Stimulated activated CD4-positive, alpha-beta T cell treated with anti-CD3 and anti-CD28 coated beads, Interleukin-15, amount 100 ng/mL, for 48 hours (primary cell): ENCODE measurements at places on chromosomes 1 and 21.

DNA sequence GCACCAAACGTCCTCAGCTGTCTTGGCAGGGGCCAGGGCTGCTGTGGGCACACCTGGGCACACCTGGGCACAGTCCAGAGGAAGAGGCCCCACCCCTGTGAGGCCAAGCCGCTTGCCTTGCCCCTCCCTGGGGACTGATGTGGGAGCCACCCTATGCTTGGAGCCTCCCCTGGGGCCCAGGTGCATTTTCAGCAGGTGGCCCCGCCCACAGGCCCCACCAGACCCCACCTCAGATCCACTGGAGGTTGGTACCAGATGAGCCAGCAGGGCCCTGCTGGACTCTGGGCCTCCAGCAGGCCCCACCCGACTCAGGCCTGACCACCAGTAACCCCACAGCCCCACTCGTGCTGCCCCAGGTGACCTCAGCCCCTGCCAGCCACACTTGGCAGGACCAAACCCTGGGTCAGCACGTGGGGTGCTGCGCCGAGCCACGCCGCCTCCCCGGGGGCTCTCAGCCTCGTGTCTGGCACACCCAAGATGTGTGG is 8.8 kb downstream of the SLC19A1 start:
- DNase-seq: no peak

- DNase-seq: no peak
Measured at GRCh38 chr1:15146971-15147376, 6.6 kb upstream of the TMEM51 start.

GRCh38 chr1:202245391-202245790 is 51.8 kb downstream of the LGR6 start:
- no peak for DNase-seq

GRCh38 chr1:223727541-223727940 is 15.2 kb downstream of the CAPN2 start:
- DNase-seq: no peak

DNA sequence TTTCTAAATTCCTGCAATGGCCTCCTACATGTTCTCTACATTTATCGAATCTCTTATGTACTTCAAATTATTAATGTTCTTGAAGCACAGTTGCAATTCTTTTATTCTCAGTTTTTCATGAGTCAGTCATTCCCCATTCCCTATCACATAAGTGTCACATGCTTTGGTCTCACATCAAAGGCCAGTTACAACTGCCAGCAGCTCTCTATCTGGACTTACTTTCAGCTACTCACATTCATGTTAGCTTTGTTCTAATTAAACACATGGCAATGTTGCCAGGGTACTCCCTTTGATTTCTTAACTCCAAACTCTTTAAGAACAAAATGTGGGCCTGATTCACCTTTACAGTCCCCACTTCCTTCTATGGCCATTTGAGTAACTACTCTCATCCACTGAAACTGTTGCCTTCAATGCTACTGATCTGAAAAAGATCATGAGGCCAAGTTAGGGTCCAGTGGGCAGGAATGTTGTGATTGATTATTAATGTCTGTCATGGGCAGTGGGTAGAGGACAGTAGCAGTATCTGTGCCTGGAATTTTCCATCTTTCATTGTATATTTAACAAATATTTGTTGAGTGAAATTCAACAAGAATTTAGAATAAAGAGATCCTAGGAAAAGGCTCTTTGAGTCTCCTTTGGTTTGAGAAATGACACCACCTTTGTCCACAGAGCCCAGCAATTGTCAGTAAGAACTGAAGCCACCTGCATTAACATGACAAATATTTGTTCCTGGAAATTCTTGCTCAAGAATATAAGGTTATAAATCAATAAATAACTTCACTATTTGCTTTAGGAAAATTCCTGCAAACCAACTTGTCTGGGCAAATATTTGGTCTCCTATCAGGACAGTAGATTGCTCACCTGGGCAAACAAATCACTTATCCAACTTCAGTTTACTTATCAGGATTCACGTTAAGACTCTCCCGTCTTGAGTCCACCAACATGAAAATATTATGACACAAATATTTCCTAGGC is 153.6 kb upstream of the SAMSN1 start:
- DNase-seq: no peak

DNA sequence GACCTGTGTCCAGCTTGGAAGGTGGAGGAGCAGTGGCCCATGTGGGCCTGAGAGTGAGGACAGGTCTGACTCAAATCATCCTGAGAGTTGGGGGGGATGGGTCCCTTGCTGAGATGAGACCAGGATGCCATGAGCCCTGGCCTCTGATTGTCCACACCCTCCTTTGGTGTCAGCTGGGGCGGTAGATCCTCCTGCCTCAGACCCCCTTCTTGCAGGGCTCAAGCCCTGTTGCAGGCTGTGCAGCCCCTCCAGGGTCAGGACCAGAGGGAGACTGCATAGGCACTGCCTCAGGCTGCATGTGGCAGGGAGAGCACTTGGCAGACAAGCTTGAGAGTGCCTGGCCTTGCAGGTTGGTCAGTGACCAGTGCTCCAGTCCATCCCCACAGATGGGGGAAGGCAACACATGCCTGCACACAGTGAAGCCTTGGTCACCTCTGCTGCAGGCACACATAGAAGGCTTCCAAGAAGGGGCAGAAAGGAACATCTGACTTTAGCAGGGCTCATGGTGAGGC is 82.2 kb upstream of the ACTRT2 start:
- DNase-seq: no peak

- no peak for DNase-seq
Measured at GRCh38 chr1:41578712-41579335, 94.3 kb upstream of the EDN2 start.

- no peak for DNase-seq
Measured at GRCh38 chr21:36701756-36702621, 3.1 kb downstream of the SIM2 start.

DNA sequence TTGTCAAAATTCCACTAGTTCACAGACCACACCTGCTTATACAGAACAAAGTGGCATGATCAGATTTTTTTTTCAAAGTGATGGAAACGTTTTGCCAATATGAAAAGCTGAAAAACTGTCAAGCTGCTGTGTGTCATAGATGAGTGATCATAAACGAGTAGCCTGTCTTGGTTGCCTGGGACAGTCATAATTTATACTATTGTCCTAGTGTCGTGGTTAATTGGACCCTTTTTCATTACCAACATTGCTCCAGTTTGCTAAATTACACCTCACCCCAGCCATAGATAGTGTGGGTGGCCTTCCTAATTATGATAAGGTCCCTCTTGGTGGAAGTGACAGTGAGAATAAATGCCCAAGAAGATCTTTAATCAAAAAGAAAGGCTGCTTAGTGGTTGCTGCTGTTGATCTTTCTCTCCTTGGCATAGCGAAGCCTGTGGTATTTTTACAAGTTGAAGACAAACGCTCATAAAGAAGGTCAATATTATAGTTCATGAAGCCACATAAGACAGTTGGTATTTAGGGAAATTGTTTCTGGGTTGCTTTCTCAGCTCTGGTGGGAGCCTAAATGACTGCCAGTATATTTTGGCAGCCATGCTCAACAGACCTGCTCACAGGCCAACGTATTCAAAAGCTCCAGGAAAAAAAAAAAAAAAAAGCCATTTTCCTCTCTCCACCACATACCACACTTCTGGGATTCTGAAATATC is 478.1 kb downstream of the PLA2G4A start:
- DNase-seq: no peak

GRCh38 chr21:22609802-22610201 is 1611.6 kb downstream of the NCAM2 start:
- DNase-seq: no peak

GRCh38 chr1:165612062-165612461 is 19.0 kb upstream of the MGST3 start:
- DNase-seq: no peak

- DNase-seq: no peak
Measured at GRCh38 chr1:42005530-42005929, 86.8 kb upstream of the HIVEP3 start.

GRCh38 chr21:25409978-25410377 is 197.3 kb downstream of the MRPL39 start:
- no peak for DNase-seq

GRCh38 chr1:60558236-60558635 is 484.7 kb upstream of the C1orf87 start:
- no peak for DNase-seq

GRCh38 chr1:219333626-219334025 is 159.9 kb downstream of the LYPLAL1 start:
- DNase-seq: no peak

DNA sequence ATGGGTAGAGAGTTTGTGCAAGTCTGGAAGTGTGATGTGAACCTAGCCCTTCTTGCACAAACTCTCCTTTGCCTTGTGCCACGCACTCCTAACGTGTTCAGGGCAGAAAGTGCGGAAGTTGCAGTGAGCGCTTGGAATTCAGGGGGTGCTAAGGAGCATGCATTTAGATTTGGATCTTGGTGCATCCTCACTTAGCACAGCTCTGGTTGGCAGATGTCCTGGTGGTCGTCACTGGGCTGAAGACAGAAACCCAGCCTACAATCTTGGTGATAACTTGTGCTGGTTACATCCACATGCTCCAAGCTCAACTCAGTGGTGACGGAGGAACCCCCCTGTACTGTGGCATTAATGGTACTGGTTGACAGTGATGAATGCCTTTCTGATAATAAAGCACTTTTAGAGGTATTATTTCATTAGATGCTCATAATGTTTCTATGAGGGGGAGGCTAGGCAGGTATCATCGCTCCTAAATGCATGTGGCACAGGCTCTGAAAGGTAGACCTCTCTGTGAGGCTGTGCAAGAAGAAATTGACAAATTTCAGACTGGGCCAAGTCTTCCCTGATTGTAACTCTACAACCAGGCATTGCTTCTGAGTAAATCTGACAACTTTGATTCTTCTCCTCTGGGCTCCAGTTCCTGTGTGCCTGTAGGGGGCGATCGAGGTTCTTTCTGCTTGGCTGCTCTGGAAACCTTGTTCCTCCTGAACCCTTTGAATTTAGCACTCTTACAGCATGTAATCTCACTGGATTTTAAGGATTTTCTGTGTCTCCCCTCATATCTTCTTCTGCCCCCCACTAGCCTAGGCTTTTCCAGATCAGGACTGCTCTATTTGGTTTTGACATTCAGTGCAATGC is 40.6 kb downstream of the MAPKAPK2 start:
- DNase-seq: no peak

- no peak for DNase-seq
Measured at GRCh38 chr1:182198006-182198605, 136.6 kb upstream of the ZNF648 start.

DNA sequence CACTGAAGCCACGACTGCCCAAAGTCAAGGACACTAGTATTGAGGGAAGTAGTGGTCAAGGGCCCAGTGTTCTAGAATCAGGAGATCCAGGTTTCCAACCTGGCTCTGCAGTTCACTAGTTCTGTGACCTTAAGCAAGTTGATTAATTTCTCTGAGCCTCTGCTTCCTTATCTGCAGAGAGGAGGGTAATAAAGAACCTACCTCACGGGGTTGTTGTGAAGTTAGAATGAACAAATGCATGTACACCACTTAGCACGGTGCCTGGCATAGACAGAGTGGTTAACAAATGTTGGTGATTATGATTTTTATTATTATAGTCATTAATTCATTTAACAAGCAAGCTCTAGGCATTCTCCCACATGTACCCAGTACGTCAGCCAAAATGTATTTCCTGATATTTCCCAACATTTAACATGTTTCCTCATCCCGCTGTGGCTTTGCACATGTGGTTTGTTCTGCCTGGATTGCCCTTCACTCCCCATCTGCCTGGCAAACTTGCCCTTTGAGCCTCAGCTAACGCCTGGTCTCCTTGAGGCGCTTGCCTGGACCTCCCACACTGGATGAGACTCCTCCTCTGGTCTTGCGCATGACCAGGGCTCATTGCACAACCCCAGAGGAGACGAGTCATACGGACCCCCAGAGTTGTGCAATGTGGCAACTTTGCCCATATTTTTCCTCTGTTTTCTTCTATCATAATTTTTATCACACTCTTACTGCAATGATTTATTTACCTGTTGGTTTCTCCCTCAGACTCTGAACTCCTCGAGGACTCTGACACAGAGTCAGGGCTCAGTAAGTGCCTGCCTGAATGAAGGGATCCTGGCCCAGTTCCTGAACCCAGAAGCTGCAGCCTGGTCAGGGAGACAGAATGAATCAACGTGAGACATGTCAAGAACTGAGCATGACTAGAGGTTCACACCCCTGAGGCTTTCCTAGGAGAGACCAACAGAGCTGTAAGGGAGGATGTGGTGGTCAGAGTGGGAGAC is 20.7 kb upstream of the MFSD2A start:
- DNase-seq: no peak

DNA sequence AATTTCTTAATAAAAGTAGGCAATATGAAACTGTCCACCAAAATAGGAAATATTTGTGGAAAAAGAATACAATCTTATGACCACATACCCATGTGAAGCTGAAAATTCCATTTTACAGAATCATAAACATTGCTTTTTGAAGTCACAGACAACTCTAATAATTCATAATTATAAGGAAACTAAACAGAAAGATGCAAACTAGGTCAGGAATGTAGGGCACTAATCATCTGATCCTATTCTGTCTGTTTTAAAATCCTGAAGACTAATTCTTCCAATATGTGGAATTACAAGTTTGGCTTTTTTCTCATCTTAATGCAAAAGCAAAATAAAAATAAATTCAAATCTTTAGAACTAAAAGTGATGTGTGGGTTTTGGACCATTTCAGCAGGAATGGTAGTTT is 528.6 kb downstream of the LTN1 start:
- no peak for DNase-seq

DNA sequence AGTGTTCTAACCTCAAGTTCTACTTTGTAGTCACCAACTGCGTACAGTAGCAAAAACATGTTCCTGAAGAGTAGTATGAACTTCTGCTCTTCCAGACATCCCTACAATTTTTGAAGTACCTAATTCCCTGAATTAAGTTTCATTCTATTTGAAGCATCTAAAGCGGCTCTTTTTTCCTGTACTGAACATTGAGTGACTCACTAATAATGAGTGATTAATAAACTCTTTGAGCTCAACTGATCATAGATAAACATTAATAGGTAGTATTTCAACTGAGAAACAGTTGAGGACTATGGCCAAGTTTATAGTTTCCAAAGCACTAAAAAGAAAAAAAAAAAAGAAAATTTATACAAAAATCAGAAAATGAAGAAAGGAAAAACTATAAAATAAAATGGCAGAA is 683.1 kb downstream of the LTN1 start:
- no peak for DNase-seq
